ENCODE measurements at places on chromosomes 13 and 19.

DNA sequence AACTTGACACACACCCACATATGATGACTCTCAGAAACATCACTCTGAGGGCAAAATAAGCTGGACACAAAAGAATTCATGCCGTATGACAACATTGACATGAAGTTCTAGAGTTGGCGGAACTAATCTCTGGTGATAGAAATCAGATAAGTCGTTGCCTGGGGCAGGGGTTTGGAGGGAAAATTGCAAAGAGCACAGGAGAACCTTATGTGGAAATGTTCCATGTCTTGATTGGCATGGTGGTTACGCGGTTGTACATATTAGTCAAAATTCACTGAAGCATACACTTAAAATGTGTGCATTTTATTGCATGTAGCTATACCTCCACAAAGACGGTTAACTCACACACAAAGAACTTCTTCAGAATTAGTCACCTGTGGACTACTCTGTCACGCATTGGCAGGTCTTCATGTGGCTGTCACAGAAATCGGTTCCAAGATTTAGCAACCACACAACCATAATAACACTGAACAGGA lies 137.8 kb upstream of the GJB6 start:
- peak; percentile 66 for DNase-seq

DNA sequence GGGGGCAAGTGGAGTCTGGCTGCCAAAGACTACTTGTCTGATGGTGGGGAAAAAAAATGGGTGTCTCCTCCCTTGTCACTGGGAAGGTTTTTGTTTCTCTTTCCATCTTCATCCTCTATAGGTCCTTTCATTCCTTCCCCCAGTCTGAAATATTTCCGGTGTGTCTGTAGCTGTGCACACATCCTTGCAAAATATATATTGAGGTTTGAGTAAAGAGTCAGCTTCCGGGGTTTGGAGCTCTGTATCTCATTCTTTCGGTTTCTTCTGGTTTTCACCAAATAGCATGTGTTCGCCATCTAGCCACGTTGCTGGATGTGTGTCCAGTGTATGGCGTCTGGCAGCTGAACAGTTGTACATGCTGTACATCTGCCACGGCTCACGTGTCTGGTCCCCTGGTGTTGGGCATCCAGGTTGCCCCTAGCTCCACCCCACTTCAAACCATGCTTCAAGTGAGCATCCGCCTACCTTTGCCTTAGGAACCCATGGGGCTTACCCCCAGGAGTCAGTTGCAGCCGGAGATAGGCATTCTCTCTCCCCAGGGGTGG lies 142.2 kb downstream of the SIPA1L3 start:
- DNase-seq: no peak

DNA sequence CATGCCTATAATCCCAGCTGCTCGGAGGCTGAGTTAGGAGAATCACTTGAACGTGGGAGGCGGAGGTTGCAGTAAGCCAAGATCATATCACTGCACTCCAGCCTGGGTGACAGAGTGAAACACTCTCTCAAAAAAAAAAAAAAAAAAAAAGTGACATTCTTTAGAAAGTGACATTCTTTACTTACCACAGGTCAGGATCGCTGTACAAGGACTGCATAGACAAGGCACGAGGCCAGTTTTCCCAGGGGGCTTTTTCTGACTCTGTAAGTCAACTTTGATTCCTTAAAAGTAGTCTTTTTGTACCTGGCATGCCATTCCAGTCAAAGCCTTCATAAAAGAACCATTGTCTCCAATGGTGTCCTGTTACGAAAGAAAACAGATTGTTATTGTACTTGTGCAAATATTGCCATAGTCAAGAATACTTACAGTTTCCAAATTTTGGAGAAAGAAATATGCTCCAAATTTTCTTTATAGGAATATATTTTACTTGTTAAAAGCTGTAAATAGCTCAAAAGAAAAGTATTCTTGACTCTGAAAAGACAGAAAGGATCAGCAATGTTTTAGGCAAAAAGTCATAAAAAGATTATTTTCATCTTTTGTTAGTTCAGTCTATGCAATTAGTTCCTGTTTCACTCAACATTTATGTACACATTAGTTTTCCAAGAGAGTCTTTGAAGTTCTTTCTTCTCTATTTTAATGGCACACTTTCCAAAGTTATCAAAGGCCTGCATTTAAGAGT lies 39.3 kb downstream of the CEACAM1 start:
- no peak for DNase-seq

DNA sequence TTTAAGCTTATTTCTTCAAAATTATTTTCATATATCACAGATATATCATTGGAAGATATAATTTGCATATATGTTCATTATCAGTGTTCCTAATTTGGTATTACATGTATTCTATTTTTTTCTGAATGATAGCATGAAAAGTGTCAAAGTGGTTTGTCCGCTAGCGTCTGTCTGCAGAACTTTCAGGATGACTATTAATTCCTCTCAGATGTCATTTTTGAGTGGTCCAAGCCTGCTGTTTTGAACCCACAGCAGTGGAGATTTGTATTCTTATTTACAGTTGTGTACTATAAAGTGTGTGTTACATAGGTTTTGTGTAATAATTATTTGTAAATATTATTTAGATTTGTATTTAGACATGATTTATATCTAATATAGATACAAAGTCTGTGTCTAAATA lies 8.5 kb downstream of the UTP14C start:
- DNase-seq: no peak

DNA sequence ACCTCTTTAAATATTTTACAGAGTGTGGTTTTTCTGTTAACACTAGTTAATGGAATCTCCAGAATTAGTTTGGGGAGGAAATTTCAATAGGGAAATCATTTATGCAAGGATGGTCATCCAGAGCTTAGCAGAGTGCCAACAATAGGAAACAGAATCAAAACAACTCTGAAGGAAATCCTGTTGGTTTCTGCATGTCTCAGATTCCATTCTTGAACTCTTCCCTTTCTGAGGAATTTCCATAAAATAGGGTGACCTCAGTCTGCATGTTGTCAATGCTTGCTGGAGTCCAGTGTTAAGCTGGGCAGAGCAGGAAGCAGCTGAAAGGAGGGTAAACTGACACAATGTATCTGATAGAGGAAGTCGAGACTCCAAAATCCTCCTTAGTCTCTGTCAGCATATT lies 16.9 kb downstream of the CBY2 start:
- no peak for DNase-seq
